ENCODE measurements at places on chromosomes 2 and 18. TPM values are rescaled to one million over a fixed set of nuclear protein-coding genes. Genes with fewer than 3 reads are reported as not detected.

DNA sequence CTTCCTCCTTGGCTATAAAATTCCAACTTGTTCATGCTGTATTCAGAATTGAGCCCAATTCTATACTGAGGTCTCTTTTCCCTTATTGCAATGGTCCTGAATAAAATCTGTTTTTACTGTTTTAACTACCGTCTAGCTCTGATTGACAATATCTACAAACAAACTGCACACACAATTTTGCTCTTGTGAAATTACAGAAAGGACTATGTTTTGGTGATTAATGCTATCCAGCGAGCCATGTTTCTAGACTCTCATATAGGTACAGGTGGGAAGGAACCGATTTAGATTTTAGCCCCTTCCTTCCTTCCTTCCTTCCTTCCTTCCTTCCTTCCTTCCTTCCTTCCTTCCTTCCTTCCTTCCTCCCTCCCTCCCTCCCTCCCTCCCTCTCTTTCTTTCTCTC is 254.4 kb downstream of the SLC4A3 start:
- no peak for DNase-seq

GRCh38 chr2:16643099-16643498 is 22.5 kb downstream of the CYRIA start:
- DNase-seq: no peak

- no peak for DNase-seq
Measured at GRCh38 chr2:114729026-114729425, 286.6 kb downstream of the DPP10 start.

DNA sequence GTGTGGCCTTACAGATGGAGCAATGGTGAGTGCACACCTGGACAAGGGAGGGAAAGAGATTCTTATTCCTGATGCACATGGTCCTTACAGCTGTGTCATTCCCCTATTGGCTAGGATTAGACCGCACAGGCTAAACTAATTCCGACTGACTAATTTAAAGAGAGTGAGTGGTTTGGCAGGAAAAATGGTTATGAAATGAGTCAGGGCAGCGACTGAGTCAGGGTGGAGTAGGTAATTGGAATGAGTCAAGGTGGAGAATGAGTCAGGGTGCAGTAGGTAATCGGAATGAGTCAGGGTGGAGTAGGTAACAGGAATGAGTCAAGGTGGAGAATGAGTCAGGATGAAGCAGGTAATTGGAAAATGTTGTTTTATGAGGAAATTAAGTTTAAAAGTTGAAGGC is 1353.7 kb upstream of the LRRTM1 start:
- no peak for DNase-seq

GRCh38 chr18:79760881-79761280 is 36.9 kb upstream of the KCNG2 start:
- no peak for DNase-seq

DNA sequence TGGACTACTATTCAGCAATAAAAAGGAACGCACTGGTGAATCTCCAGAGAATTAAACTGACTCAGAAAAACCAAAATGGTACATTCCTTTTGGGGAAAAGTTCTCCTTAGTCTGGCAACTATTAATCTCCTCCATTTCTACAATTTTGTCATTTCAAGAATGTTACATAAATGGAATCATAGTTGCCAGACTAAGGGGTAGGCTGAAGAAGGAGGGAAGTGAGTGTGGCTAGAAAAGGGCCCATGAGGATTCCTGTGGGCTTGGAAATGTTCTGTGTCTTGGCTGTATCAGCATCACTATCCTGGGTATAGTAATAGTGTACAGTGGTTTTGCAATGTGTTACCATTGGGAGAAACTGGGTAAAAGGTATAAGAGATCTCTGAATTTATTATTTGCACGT is 72.4 kb downstream of the ZAP70 start:
- no peak for DNase-seq

DNA sequence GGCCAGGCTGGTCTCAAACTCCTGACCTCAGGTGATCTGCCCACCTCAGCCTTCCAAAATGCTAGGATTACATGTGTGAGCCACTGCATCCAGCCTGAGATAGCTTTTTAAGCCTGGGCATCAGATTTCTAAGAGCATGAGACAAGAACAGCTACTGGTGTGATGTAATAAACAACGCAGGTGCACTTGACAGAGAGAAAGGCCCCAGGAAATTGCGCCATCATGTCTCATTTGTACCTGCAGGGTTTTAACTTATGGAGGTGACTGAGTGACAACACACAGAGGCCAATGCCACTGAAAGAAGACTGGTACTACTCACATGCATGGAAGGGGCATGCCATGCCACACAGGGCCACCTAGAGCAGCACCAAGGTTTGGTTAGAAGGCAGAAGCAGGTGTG is 209.4 kb downstream of the SP3 start:
- no peak for DNase-seq

DNA sequence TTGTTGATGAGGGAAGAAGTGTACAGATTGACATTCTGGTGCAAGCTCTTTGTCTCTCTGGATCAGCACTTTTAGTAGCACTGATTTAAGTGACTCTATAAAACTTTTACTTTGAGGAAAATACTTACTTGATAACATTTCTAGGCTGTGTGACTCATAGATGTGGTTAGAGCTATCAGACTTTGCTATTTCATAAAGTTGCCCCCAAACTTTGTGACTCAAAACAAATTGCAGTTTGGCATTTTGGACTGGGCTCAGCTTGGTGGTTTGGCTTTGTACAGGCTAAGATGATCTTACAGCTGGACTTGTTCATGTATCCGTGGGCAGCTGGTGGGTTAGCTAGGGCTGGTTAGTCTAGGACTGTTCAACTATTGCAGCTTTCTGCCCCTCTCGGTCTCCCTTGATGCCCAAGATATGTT is 42.1 kb upstream of the GLS start:
- DNase-seq: no peak

GRCh38 chr2:58967736-58968135 is 726.6 kb upstream of the FANCL start:
- no peak for DNase-seq

GRCh38 chr2:126085011-126085795 is 570.8 kb upstream of the GYPC start:
- no peak for DNase-seq

DNA sequence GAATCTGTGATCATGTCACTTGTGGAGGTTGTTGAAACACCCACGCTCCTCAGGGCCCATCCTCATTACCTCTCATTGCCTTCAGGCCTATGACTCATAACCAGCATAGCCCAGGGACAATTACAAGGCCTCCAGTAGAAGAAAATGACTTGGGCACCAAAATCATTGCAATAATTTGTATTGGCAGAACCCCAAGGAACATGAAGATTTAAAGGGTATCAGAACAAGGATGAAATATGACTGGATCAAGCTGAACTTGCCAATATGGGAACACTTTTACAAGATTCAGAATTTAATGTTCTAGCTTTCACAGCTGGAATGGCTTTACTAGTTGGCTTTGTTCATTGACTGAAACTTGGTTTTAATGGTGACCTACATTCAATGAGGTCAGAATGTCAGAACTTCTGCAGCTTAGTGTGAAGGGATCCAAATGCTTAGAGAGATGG is 156.4 kb downstream of the COPS8 start:
- no peak for DNase-seq

GRCh38 chr2:54545702-54546450 is 89.7 kb downstream of the SPTBN1 start:
- DNase-seq: no peak

DNA sequence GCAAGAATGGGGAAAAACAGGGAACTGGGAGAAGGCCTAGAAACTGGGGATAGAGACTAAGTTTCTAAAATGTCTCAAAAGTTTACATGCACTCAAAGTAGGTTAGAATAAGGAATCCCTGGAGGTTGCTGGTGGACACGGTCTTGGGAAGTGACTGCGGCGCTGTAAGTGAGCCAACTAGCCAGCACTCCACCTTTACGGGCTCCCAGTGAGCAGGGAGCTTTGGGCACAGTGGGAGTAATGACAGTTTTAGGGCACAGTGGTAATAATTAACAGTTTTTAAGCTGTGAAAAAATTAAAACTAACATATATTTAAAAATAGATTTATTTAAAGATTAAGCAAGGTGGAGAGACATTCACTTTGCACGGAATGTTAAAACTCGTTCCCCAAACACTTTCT is 20.9 kb upstream of the CD302 start:
- no peak for DNase-seq

DNA sequence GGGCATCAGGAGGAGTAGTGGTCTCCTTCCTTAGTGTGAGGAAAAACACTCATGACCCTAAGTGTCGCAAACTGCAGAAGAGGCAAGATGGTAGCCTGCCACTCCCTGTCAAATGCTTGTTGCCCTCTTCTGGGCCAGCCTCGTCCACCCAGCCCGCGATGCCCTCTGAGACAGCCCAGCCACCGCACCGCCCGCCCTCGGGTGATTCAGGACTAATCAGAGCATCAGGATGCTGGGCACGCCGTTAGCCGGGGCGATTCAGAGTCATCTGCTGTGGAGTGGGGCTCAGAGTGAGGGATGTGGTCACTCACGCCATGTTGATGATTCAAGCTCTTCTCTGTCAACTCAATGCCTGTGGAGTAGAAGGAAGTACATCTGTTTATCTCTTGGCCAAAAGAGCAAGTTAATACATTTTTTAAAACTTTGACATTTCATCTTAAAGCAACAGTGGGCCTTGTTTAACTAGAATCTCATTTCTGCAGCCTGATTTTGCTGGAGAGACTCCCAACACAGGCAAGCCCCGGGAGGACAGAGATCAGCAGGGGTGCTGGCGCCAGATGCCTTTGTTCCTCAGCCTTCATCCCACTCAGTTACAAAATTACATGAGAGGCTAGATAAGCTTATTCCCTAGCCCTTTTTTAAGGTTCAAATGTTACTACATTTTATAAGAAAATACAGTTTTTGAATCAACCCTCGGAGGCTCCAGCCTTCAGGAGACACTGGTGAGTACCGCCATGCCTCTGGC is 79.0 kb downstream of the TMEM18 start:
- no peak for DNase-seq

DNA sequence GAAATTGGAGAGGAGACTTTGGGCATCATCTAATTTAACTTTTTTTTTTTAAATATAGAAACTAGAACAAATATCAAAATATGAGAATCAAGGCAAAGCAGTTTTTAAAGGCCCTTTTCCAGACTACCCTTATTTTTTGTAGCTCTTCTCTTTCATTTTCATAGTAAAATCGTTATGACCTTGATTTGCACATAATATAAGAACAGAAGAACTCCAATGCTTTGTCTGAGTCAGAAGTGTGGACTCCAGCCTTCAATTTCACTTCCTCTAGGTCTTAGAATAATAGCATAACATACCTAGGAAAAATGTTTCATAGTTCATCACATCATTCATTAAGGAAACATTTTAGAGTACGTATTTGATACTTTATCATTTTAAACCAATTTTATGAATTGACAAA is 74.4 kb downstream of the ANKRD12 start:
- DNase-seq: no peak

CYP26B1 gene
- 9.7 TPM for total RNA-seq

FBLN7 gene
- total RNA-seq: 0.20 TPM

DYNC2LI1 gene
- total RNA-seq: 11.9 TPM

CCDC148 gene
- 1.8 TPM for total RNA-seq

CTAGE1 gene
- total RNA-seq: not detected

INO80B gene
- total RNA-seq: 18.5 TPM

CERKL gene
- total RNA-seq: 5.7 TPM

DNAH7 gene
- 0.56 TPM for total RNA-seq

All from glutamatergic neuron (in vitro differentiated cells).